ENCODE measurements at places on chromosomes 5 and 9.

DNA sequence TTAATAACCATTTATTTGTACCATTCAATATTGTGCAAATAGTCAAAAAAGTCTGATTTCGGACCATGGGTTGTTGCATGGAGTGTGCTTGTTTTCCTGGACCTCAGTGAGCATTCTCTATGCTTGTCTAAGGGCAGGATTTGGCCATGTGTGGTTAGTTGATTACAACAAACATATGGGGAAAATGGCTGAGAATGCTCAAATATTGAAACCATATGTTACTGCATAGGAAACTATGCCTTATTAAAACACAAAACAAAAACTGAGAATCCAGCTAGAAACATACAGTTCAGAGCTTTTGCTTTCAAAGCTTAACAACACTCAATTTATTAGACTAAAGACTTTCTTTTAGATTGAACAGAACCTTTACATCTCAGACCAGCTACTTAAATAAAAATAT is 928.3 kb downstream of the NR2F1-AS1 start:
- no peak for DNase-seq

DNA sequence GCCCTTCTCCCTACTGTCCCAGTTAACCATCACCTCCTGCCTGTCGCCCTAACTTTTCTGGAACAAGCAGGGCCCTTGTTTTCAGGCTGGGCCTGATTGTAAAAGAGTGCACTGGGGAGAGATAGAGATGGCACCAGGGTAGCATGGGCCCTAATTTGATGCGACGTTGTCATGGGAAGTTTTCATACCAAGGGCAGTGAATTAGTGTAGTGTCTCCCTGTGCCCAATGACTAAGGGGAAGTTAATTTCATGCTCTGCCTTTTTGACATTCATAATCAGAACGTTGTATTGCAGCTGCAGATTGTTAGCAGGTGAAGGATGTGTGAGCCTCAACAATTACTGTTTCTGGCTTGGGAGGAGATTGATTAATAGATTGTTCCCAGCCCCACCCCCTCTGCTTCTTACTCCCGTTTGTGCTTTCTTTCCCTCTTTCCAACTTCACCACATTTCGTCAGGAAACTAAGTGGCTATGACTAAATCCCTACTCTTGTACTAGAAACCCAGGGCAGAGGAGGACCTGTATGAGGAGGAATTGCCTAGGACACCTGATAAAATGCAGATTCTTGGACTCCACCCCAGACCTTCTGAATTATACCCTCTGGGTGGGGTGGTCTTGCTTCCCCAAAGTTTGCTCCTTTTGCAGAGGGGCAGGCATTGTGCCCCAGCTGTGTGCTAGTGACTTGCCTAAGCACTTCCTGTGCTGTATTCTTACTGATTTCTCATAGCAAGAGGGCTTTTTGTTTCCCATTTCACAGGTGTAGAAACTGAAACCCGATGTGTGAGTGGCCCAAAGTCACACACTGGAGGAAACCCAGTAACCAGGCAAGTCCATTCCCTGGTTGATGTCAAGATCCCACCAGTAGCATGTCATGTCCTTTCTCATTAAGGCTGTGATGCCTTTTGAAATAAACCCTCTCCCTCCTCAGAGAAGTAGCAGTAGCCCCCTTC is 56.3 kb downstream of the DAB2IP start:
- no peak for DNase-seq

GRCh38 chr9:129863059-129863690 is 27.9 kb downstream of the USP20 start:
- DNase-seq = no peak

- DNase-seq = no peak
Measured at GRCh38 chr9:135215571-135216161, 128.2 kb downstream of the OLFM1 start.

GRCh38 chr5:168472329-168472728 is 13.9 kb upstream of the RARS1 start:
- no peak for DNase-seq

DNA sequence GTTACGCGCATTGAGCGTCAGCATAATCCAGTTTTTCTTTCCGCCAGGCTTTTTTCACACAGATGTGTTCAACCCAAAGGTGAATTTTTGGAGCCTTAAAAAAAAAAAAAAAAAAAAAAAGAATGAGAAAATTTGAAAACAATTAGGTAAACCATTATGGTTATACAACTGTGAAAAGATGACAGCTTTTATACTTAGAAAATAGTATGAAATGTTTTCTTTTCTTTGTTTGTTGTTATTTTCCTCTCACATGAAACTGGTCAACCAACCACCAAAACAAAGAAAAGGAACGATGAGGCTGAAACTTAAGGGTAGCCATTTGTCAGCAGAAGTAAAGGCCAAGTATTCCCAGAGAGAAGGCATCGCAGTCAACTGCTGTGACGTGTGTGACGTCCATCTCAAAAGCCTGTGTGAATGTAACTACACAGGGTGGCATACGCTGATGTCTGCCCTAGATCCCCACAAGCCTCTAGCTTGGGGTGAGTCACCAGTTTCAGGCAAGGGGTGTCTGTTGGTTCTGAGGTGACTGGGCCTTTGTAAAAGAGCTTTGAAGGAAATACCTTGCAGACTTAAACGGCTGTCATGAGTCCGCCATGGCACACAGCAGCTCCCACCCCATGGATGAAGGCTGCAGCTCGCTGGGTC is 182.9 kb downstream of the AOPEP start:
- DNase-seq = no peak

GRCh38 chr5:145157841-145158240 is 677.3 kb downstream of the PRELID2 start:
- DNase-seq = no peak

DNA sequence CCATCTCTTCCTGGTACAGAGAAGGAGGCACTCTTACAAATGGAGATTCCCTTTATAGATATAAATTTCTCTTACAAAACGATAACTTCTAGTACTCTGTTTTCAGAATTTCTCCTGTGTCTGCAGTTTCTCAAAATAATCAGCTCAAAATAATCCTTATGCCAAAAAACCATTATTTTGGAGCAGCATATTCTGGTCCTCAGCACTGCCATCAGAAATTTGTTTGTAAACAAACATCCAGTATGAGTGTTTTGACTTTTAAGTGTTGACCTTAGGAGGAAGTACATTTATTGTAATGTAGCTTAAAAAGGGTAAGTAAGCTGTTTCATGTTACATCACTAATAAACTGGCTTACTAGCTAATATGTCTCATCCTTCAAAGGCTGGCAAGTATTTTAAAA is 52.8 kb upstream of the SNAPC3 start:
- DNase-seq = no peak

- peak; percentile 29 for DNase-seq
Measured at GRCh38 chr5:26700759-26701384, 337.5 kb downstream of the CDH9 start.

DNA sequence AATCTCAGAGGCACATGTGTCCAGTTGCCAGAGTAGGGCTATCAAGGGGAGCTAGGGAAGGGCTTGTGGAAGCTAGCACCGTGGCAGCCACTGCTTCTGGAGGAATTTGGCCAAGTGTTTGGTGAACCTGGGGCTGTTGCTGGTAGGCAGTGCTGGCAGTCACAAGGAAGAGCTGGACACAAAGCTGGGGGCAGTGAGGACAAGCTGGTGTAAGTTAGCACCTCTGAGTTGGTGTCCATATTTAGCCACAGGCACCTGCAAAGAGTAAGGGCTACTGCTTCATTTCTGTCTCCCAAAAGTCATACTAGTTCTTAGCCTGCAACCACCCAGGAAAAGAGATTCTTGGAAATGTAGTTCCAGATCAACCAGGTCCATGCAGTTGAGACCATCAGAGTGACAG is 359.4 kb downstream of the CSNK1G3 start:
- no peak for DNase-seq

DNA sequence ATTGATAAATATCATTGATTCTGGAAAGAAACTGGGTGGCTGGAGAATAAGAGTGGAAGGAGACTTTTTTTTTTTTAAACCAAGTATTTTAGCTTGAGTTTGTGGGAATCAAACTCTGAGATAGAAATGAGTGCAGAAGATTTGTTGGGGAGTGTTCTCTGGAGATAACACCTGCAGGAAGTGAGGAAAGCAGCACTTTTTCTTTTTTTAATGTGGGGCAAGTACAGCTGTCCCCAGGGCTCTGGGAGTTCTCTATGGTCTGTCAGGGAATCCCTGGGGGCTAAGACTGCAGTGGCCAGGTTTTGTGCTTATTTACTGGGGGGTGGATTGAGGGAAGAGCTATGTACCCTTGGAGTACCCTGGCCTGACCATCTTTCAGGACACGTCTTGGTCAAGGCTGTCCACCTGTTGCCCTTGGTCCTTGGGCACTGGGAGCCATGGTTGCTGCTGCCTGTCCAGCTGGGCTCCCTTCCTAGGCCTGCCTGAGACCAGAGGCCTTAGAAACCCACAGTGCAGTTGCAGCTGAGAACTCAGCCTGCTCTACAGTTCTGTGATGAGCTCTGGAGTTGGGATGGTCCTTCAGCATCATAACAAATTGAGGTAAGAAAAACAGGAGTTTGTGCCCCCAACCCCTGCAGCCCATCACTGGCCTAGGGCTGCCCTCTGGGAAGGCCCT is 85.8 kb downstream of the PHAX start:
- DNase-seq = no peak

DNA sequence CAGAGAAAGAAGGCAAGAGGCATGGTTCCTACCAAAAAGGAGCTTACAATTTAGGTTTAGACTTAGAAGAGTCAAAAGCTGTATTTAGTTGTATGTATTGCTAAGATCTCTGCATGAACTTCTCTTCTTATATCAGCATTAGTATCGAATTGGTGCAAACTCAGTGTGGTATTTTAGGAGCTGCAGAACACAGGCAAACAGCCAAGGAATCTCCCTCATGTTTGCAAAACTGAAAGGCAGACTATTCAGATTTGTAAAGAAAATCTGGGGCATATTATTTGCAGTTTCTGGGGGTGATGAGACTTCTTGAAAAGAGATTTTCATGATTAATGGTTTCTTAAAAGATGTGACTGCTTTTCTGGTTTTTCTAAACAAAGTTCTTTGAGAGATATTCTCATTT is 252.7 kb downstream of the CEMIP2 start:
- no peak for DNase-seq

DNA sequence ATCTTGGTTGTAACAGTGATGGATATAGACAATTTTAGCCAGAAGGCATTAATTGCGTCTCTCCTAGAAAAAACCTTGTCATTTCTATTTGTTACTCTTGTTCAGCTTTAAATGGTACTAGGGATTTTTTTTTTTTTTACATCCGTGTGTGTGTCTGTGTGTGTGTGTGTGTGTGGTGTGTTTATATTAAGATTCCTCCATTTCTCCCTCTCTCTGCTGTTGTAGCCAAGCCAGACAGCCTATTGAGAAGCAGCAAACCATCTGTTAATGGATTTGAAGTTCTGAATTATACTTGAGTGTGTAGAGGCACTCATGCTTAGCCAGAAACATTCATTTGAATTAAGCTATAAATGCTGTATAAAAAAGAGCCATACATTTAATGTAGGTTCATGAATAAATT is 72.3 kb downstream of the SLF1 start:
- no peak for DNase-seq

- DNase-seq = no peak
Measured at GRCh38 chr5:170545313-170545712, 41.5 kb downstream of the KCNIP1 start.

DNA sequence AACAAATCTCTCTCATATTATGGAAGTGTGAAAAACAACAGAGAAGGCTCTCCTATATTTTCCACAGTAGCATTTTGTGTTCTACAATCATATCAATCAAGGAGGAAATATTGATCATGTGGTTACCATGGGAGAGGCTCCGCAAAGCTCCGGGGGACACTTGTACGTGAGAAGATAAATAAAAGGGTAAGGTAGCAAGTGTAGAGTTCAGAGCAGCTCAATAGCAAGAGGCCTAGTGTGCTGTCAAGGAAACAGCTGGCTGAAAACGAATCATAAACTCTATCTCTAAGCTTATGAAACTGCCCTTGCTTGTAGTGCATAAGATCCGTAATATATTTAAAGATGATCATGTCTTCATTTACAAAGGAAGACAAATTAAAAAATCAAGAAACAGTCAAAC is 57.5 kb downstream of the CDH18 start:
- DNase-seq = no peak

- DNase-seq = no peak
Measured at GRCh38 chr5:106964132-106964531, 706.6 kb downstream of the EFNA5 start.

GRCh38 chr5:170006021-170006420 is 25.7 kb upstream of the INSYN2B start:
- DNase-seq = no peak

GRCh38 chr5:154945695-154946301 is 4.9 kb downstream of the MRPL22 start:
- DNase-seq = no peak

- DNase-seq = no peak
Measured at GRCh38 chr5:150245111-150245789, 44.3 kb downstream of the CAMK2A start.

GRCh38 chr5:127878174-127878750 is 175.1 kb downstream of the CCDC192 start:
- peak; percentile 27 for DNase-seq

- DNase-seq = no peak
Measured at GRCh38 chr9:27595733-27596132, 22.5 kb upstream of the C9orf72 start.

DNA sequence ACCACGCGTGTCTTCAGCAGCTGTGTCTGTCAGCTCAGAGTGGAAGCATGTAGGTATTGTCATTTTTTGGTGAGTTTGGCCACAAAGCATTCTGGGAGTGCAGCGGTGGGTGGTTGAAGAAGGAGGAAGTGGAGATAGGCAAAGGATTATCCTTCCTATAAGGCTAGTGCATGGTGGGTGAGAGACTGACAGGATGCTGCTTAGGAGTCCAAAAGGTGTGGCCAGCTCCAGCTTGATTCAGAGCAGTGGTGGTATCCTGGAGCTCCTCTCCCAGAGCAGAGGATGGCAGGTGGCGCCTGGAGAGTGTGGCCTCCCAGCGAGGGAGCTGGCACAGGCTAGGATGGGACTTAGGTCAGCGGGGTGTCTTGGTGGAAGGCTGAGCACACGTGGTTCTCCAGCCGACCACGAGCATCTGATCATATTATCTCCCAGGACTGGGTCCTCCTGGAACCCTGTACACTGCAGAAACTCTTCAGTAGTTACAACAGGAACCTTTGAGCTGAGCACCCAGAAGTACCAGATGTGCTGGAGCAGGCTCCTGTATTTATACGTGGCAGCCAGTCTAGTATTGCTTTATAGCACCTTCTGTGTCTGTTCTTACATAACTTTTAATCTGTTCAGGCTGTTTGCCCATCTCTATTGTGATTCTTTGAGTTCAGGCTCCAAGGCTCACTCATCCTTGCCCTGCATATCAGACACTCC is 29.6 kb downstream of the MAML1 start:
- DNase-seq = no peak

GRCh38 chr5:143131972-143132371 is 271.5 kb downstream of the NR3C1 start:
- DNase-seq = no peak

All from iPS DF 6.9 (cell line).